ENCODE measurements at places on chromosomes 2 and 18.

GRCh38 chr2:43078781-43079755 is 147.3 kb downstream of the ZFP36L2 start:
- peak; percentile 58 for DNase-seq

DNA sequence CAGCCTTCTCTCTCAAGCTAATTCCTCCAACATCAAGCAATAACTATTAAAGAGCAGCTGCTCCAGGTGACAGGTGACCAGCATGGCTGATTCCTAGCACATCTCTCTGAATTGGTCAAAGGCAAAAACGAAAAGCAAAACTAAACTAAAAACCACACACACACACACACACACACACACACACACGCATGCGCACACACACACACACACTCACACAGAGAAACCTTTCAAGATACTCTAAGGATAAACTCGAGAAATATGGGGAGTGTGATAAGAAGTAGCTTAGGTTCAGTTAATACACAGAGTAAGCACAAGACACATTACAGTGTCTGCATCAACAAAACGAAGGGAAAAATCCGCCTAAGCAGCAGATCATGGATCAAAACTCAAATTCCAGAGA is 74.5 kb upstream of the FZD7 start:
- no peak for DNase-seq

GRCh38 chr18:75863696-75864095 is 436.2 kb upstream of the SMIM21 start:
- no peak for DNase-seq

DNA sequence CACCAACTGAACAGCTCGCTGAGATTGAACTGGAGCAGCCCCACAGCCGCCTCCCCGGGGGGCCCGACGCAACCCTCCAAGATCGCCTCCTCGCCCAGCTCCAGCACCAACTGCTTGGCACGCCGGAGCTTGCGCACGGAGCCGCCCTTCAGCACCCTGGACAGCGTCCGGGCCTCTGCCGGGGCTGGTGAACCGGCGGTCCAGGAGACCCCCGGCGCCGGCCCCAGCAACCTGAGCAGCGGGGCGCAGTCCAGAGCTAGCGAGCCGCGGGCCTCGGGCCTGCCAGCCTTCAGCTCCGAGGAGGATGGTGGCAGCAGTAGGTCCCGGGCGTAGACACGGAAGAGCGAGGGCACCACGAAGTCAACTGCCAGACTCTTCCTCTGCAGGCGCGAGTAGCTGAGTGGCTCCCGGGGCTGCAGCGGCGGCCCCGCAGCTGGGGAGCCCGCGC is 1.2 kb downstream of the ALK start:
- peak; percentile 18 for DNase-seq

- no peak for DNase-seq
Observed at GRCh38 chr2:215522237-215522636, 86.4 kb upstream of the FN1 start.

DNA sequence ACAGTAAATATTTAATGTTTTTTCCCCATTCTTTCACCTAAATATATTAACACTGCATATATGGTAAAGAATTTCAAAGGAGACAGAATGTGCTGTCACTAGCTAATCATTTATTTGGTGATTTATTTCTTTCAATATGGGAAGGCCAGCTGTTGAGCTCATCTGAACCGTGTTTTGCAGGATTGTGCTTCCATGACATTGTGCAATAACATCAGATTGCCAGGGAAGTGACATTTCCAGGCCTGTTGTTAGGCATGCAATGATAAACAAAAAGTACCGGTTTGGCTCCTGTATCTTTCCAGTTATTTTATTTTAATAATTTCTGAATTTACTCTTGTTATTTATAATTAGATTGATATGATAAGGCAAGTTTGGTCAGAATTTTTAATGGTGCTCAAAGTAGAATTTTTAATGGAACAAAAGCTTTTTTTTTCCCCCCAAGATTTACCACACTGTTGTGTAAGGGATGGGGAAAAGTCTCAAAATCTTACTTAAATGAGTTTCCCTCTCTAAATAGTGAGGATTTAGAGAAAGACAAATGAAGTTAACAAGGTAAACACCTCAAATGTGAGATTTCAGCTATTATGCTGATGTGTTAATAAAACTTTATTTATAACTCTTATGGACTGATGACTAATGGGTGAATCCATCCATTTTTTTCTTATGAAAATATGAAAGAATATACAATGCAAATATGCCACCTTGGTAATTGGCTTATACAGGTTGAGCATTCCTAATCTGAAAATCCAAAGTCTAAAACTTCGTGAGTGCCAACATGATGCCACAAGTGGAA is 52.7 kb downstream of the MALT1 start:
- DNase-seq: peak; percentile 51

DNA sequence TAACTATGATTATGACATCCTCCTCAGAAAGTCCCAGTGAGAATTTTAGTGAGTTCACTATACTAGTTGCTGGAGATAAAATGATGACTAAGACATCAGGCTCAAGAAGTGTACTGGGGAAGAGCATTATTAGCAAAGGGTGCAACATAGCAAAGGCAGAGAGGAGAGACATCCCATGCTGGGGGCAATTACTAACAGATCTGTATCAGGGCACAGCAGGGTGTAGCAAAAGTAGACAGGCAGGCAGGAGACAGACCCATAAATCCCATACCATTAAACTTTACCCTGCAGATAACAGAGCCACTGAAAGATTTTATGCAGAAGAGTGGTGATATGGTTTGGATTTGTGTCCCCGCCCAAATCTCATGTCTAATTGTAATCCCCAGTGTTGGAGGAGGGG is 161.7 kb downstream of the SP3 start:
- no peak for DNase-seq

GRCh38 chr18:76619621-76620315 is 124.7 kb upstream of the ZNF516 start:
- DNase-seq: peak; percentile 65

Measured in fibroblast of mammary gland (primary cell).